ENCODE measurements at places on chromosomes 2 and 18. TPM values are rescaled to one million over a fixed set of nuclear protein-coding genes. Genes with fewer than 3 reads are reported as not detected.

- DNase-seq: no peak
- no peak overlapping the region for H3K4me3 ChIP-seq
- no peaks in the 10 kb centered on the region for H3K27me3 ChIP-seq
- H3K27ac ChIP-seq: no peak overlapping the region
- no peaks in the 10 kb centered on the region for H3K4me1 ChIP-seq
Observed at GRCh38 chr18:76263046-76264005, 231.7 kb downstream of the ZNF516 start.

DNA sequence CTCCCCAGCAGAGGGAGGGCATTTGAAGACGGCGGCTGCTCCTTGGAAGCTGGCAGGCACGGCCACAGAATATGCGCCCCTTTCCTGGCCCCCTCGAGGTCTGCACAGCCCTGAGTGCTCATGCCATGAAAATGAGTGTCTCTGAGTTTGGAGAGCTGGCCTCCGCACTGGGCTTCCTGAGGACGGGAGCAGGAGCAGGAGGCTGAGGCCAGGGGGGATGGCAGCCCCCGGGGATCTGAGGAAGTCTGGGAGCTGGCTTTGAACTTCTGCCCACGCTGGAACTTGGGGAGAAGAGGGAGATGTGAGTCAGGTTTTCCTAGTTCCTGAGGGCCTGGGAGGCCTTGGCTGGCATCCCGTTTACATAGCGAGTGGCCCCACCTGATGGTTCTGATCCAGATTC, 47.0 kb downstream of the RRM2 start:
- no peak overlapping the region for H3K27ac ChIP-seq
- peaks cover 8% of the 10 kb centered on the region for H3K4me1 ChIP-seq
- no peaks in the 10 kb centered on the region for H3K36me3 ChIP-seq
- H3K4me3 ChIP-seq: no peak overlapping the region
- DNase-seq: no peak
- H3K27me3 ChIP-seq: no peaks in the 10 kb centered on the region

DNA sequence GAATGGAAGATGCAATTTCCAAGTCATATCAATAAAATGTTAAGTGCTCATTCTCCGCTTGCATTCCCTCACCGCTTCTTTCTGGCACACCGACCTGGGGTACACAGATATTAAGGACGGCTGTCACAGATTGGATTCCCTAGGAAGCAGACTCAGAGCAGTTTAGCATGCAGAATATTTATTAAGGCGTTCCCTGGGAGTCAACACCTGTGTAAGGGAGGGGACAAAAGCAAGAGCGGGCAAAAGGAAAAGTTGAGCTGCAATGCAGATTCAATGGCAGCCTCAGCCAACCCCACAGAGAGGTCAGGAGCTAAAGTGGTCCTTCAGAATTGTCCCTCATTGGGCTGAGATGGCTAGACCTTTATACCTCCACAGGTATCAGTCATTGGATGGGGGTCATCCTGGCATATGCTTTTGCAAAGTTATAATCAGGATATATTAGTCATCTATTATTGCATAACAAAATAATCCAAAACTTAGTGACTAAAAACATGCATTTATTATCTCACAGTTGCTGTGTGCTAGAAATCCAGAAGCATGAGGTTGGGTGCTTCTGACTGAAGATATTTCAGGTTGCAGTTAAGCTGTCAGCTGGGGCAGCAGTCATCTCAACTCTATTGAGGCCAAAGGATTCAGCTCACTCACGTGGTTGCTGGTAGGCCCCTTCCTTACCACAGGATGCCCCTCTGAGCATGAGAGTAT, 27.0 kb upstream of the INO80D start:
- no peaks in the 10 kb centered on the region for H3K27me3 ChIP-seq
- DNase-seq: no peak
- no peaks in the 10 kb centered on the region for H3K4me1 ChIP-seq
- no peak overlapping the region for H3K27ac ChIP-seq
- no peak overlapping the region for H3K4me3 ChIP-seq

GRCh38 chr2:61100801-61101200, 35.1 kb downstream of the SANBR start:
- H3K4me3 ChIP-seq: no peak overlapping the region
- H3K4me1 ChIP-seq: no peaks in the 10 kb centered on the region
- H3K27me3 ChIP-seq: no peaks in the 10 kb centered on the region
- DNase-seq: no peak

DNA sequence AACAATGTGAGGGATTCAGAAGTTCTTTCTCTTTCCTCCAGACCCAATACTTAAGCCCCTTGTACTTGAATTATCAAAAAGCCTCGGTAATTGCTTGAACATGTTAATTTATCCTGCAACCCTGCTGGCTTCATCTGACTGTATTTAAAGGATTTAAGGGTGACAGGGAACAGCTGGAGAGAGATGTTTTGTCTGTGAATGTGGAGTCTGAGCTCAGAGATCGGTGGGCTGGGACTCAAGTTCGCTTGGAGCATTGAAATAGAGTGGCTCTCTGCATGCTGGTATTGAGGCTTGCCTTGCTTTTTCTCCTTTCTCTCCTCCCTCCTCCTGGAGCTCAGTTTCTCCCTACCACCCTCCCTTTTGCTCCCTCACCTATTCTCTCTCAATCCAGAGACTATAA, 73.6 kb downstream of the BOD1L2 start:
- no peak overlapping the region for H3K27ac ChIP-seq
- no peaks in the 10 kb centered on the region for H3K36me3 ChIP-seq
- no peaks in the 10 kb centered on the region for H3K4me1 ChIP-seq
- no peaks in the 10 kb centered on the region for H3K27me3 ChIP-seq
- H3K4me3 ChIP-seq: no peak overlapping the region
- DNase-seq: no peak

GRCh38 chr2:52831216-52831615, 936.4 kb upstream of the CHAC2 start:
- no peak overlapping the region for H3K27ac ChIP-seq
- DNase-seq: no peak
- H3K27me3 ChIP-seq: no peaks in the 10 kb centered on the region

GRCh38 chr18:8368512-8369217, 240.6 kb upstream of the RAB12 start:
- no peaks in the 10 kb centered on the region for H3K36me3 ChIP-seq
- H3K4me3 ChIP-seq: no peak overlapping the region
- peaks cover 12% of the 10 kb centered on the region for H3K4me1 ChIP-seq
- H3K27me3 ChIP-seq: no peaks in the 10 kb centered on the region

- peak overlapping the region; percentile 77 for H3K27ac ChIP-seq
- H3K36me3 ChIP-seq: no peaks in the 10 kb centered on the region
- no peaks in the 10 kb centered on the region for H3K27me3 ChIP-seq
- peaks cover 22% of the 10 kb centered on the region for H3K4me1 ChIP-seq
- H3K4me3 ChIP-seq: peak overlapping the region; percentile 8
- DNase-seq: peak; percentile 82
Observed at GRCh38 chr18:26655525-26656430, 107.4 kb upstream of the KCTD1 start.

- H3K27me3 ChIP-seq: no peaks in the 10 kb centered on the region
- H3K4me3 ChIP-seq: no peak overlapping the region
- H3K36me3 ChIP-seq: no peaks in the 10 kb centered on the region
- no peaks in the 10 kb centered on the region for H3K4me1 ChIP-seq
Observed at GRCh38 chr2:190634381-190634780, 14.5 kb upstream of the NAB1 start.

DNA sequence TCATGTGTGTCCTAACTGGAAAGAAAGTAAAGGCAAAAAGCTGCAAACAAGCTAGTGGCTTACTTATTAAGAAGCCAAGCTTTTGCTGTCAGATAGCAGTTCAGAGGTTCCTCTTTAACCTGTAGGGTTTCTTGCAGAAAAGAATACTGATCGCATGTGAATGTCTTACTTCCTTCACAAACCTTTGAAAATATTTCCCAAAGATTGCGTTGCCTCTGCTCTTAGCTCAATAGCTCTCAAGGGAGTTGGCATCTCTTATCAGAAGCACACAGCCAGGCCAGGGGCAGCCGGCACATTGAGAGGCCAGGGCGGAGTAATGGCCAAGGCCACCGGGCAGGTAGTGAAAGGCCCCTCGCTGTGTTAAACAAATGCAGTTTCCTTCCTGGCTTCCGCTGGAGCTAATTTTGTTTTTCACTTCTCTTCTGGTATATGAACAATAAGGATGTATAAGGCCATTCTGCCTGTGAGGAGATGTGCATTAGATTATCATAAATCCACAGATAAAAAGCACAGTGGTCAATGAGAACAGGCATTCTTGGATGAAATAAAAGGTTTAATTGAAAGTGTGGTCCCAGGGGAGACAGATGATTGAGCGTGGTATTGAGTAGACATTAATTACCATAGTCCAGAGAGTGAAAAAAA, 542.4 kb upstream of the NRP2 start:
- peak; percentile 31 for DNase-seq
- no peaks in the 10 kb centered on the region for H3K4me1 ChIP-seq
- H3K36me3 ChIP-seq: no peaks in the 10 kb centered on the region
- H3K27ac ChIP-seq: no peak overlapping the region
- no peaks in the 10 kb centered on the region for H3K27me3 ChIP-seq
- H3K4me3 ChIP-seq: no peak overlapping the region

DNA sequence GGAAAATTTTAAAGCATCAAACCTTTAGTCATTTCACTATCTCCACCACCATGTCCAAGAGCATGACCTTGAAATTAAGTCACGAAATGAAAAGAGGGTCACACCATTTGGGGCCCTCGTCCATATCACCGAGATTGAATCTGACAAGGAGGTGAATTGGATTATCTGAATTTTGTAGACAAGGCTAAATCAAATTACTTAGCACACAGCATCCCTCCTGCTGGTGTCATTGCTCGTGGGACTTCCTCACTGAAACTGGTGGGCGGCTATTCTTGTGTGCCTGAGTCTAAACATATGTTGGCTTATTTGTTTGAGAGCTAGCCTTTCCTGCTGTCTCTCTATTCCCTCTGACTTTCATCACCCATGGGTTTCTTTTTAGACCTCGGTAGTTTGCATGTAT, 64.6 kb upstream of the CNGA3 start:
- DNase-seq: no peak
- no peaks in the 10 kb centered on the region for H3K27me3 ChIP-seq
- H3K36me3 ChIP-seq: no peaks in the 10 kb centered on the region
- no peak overlapping the region for H3K4me3 ChIP-seq
- H3K27ac ChIP-seq: no peak overlapping the region

GRCh38 chr2:118103951-118104940, 16.0 kb downstream of the INSIG2 start:
- no peaks in the 10 kb centered on the region for H3K27me3 ChIP-seq
- no peaks in the 10 kb centered on the region for H3K36me3 ChIP-seq
- H3K4me3 ChIP-seq: no peak overlapping the region

DNA sequence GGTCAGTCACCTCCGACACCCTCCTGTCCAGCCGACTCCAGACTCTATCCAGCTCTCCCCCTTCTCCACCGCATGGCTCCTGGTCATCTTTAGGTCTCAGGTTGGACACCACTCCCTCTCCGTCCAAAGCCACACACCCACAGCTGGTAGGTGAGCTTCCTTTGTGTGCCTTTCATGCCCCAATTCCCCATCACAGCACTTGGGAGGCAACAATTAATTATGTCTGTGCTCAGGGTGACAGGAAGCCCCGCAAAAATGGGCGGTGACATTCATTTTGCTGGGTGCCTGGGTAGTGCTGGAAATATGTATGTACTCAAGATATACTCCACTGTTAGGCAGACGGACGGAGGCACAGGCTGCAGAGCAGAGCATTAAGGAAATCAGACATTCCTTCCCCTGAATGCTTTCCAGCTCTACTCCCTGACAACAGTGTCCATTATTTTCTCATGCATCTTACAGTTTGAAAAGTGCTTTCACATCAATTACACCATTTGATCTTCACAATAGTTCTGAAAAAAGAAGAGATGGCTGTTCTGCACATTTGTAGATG, 13.1 kb downstream of the EPB41L3 start:
- no peaks in the 10 kb centered on the region for H3K4me1 ChIP-seq
- no peak for DNase-seq
- H3K27ac ChIP-seq: no peak overlapping the region
- no peaks in the 10 kb centered on the region for H3K27me3 ChIP-seq

DNA sequence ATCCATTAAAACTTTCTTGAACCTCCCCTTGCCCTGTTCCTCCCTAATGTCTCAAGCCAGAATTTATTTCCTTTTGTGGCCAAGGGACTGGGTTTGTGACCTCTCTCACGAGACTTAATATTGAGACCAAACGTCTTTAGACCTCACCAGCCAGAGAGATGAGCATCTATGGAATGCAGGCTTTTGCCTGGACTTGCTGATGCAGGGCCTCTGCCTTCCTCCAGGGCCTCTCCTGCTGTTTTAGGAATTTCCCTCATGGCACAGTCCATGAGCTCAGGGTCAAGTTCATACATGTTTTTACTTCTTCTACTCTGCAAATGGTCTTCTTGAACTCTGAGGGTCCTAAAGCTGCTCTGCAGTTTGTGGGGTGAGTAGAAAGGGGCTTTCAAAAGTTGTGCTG, 22.3 kb downstream of the IL1B start:
- no peaks in the 10 kb centered on the region for H3K27me3 ChIP-seq
- DNase-seq: no peak
- H3K36me3 ChIP-seq: no peaks in the 10 kb centered on the region
- H3K27ac ChIP-seq: no peak overlapping the region

GRCh38 chr2:58851598-58851997, 610.5 kb upstream of the FANCL start:
- H3K4me1 ChIP-seq: no peaks in the 10 kb centered on the region
- no peaks in the 10 kb centered on the region for H3K27me3 ChIP-seq
- H3K36me3 ChIP-seq: no peaks in the 10 kb centered on the region

- DNase-seq: no peak
- no peaks in the 10 kb centered on the region for H3K27me3 ChIP-seq
- no peaks in the 10 kb centered on the region for H3K36me3 ChIP-seq
- no peak overlapping the region for H3K4me3 ChIP-seq
- H3K27ac ChIP-seq: no peak overlapping the region
Observed at GRCh38 chr2:29733213-29733612, 188.2 kb downstream of the ALK start.

DNA sequence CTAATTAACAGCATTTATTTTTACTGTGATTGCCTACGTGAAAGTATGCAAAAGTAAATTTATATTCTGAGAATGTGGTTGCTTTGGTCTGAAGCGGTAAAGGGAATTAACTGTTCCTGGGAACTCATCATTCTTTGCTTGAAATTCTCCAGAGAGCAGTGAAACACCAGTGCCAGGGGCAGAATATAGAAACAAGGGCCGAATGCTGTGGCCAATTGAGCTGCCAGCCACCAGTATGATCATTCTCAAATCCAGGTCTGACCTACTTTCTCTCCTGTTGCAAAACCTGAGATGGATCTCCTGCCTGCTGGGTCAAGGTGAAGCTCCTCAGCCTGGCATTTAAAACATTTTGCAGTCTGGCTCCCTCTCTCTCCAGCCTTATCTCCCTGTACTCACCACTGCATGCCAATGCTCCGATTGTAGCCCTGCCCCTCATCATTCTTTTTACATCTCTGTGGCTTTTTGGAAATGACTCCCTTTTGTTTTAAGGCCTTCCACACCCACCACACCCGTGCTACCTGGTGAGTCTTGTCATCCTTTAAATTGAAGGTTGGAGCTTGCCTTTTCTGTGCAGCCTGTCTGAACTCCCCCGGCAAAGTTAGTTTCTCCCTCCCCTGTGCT, 94.5 kb upstream of the TMEM178A start:
- DNase-seq: peak; percentile 87
- peak overlapping the region; percentile 1 for H3K27ac ChIP-seq
- no peaks in the 10 kb centered on the region for H3K36me3 ChIP-seq
- peaks cover 40% of the 10 kb centered on the region for H3K4me1 ChIP-seq
- H3K4me3 ChIP-seq: no peak overlapping the region
- no peaks in the 10 kb centered on the region for H3K27me3 ChIP-seq

- no peak overlapping the region for H3K4me3 ChIP-seq
- H3K36me3 ChIP-seq: no peaks in the 10 kb centered on the region
- H3K27ac ChIP-seq: no peak overlapping the region
- no peaks in the 10 kb centered on the region for H3K27me3 ChIP-seq
- no peaks in the 10 kb centered on the region for H3K4me1 ChIP-seq
Observed at GRCh38 chr18:23868136-23868785, 146.3 kb upstream of the TTC39C start.

DDX1 gene
- 85.0 TPM for total RNA-seq

CREG2 gene
- 0.55 TPM for total RNA-seq

MRPL44 gene
- total RNA-seq: 46.9 TPM

HTR2B gene
- total RNA-seq: 47.3 TPM

PIKFYVE gene
- 29.7 TPM for total RNA-seq

CCDC74B gene
- 11.0 TPM for total RNA-seq

FRZB gene
- total RNA-seq: 0.30 TPM
